Cardiac fibroblast (primary cell): ENCODE measurements at places on chromosomes 16 and 17.

- no peak for DNase-seq
These were observed 2.0 kb upstream of the METRNL start for GRCh38 chr17:83077411-83077810.

DNA sequence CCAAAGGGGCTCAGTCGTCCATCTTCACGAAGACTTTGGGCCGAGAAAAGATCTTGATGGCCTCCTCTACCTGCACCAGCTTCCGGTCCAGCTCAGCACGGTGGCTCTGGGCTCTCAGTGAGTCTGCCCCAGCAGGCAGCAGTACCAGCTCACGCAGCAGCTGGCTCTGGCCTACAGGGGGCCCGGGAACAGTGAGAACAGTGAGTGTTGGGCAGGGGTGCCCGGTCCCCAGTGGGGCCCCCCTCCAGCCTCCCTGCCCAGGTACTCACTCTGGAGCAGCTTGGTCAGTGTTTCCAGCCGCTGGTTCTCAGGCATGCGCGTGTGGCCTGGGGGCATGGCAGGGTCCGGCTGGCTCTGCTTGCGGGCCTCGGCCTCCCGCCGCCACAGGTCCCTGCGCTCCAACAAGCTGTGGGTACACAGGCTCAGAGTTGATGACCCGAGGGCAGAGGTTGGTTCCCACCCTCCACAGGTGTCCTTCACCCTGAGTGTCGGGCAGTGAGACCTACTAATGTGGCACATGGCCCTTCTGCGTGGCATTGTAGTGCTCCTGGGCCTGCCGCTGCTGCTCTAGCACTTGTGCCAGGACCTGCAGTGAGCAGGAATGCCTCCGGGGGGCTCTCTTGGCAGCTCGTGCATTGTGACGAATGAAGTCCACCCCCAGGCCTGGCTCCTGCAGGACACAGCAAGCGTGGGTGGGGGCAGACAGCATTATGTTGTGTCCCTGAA, 2.6 kb downstream of the PARD6A start:
- DNase-seq = no peak

DNA sequence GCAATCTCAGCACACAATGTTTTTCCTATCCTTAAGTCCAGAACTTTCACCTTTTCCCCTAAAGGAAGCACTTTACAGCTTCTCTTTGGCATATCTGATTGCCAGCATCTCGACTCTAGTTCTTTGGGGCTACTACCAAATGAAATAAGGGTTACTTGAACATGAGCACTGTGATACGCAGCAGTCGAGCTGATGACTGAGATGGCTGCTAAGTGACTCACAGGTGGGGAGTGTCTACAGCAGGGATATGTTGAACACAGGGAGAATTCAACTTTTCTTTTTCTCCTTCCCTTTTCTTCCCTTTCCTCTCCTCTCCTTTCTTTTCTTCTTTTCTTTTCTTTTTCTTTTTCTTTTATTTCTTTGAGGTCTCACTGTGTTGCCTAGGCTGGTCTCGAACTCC, 334.8 kb downstream of the MAF start:
- no peak for DNase-seq

DNA sequence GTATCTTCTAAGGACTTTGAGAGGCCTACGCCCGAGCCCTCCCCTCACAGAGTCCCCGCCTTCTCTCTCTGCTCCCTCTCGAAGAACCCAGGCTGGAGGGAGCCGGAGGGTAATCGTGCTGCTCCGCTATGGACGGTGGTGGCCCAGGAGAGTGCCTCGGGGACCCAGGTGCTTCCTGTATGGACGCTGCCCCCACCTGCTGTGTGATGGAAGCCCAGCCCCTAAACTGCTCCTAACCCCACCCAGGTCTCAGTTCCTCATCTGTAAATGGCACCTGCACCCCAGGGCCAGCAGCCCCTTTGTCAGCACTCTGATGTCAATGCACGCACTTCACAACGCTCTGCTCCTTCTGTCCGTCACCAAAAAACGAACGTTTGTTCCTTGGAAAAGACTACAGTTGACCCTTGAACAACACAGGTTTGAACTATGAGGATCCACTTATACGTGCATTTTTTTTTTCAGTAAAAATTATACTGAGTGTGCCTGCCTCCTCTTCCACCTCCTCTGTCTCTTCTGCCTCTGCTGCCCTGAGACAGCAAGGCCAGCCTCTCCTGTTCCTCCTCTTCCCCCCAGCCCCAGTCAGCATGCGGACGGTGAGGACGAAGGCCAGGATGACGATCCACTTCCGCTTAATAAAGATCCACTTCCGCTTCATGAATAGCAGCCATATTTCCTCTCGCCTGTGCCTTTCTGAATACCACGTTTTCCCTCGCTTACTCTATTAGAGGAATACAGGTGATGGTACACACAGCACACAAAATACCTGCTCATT, 118.3 kb downstream of the BANP start:
- DNase-seq = no peak

GRCh38 chr17:40509626-40510327, 8.4 kb upstream of the TNS4 start:
- peak; percentile 48 for DNase-seq

DNA sequence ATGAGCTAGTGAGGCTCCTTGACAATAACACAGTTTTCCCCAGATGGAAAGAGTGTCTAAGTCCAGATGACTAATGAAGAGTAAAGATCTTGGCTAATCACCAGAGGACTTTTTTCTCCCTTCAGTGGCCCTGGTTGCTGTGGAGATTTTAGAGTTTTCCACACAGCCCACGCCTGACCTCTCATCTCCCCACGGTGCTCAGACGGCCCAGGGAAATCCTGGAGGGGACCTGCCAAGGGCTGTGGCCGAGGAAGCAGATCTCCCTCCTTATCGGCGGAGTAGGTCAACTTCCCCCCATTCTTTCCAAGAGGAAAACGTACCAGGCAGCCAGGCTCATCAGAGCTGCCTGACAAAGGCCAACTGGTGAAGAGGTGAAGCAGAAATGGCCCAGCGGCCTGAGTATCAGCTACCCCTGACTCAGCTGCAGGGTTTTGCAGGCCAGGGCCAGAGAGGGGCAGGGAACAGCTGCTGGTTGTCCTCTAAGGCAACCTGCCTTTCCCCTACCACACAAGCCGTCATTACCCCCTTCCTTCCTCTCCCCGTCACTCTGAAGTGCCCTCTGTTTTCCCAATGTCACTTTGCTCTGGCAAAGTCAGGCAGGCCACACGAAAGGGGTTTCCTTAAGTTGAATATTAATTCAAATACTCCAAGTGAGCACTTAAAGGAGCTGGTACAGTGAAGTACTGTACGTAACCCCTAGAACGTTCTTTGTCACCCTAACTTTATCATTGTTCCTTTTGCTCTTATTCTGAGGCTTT, 140.2 kb upstream of the ADAMTS18 start:
- DNase-seq = peak; percentile 65

DNA sequence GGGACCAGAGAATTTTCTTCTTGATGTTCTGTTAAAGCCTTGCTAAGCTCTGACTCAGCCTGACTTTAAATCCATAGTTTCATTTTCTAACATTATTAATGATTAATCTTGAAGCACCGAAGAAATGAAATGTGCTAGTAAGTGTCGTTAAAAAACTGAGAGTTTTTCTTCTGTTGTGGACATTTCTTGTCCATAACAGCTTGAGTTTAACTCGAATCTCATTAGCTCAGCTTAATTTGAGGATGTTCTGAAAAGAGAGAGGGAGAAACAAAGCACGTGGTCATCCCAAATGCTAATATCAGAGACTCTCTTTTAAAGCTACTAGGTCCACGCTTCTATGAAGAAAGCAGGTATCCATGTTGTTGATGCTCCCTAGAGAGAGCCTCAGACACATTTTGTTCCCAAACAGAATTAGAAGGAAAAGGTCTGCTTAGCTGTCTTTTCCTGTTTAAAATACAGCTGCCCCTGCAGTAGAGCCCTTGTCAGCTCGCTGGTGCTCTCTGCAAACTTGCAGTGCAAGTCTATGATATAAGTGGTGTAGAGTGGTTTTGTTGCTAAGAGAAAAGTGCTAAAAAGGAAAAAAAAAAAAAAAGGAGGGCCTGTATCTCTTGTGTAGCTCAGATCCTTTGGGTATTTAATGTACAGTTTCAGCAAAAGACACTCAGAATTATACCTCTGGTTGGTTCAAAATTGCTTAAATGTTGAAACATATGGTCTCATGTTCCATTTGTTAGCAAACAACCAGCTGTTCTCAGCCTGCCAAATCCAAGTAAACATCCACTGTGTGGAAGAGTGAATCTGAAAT, 191.1 kb upstream of the TBX2 start:
- DNase-seq = peak; percentile 53

DNA sequence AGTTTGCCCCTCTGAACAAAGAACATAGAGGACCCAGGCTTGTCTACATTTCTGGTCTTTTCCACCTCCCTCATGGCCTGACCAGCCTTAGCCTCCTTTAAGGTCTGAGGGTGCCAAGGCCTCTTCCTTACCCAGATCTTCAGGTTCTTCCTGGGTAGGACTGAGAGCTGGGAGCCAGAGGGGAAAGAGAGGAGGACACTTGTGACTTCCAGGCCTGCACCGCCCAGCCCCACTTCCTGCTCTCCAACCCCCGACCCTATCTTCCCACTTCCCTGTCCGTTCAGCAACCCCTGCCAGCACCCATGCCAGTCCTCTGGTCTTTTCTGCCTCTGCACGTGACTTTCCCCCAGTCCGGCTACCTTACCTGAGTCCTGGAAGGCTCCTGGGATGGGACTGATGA, 534 bp downstream of the PRSS36 start:
- no peak for DNase-seq
